Adrenal gland (tissue), 19 donors: ENCODE measurements at places on chromosomes 7 and 10. TPM values are rescaled to one million over a fixed set of nuclear protein-coding genes. Genes with fewer than 3 reads are reported as not detected.
A peak's percentile ranks its signal among the peaks of the same experiment; 100 is the strongest.

GRCh38 chr7:128783143-128783861, 7.7 kb upstream of the OPN1SW start:
- peak; percentile 43 for DNase-seq

GRCh38 chr7:106629516-106629915, 31.4 kb downstream of the CCDC71L start:
- no peak for DNase-seq

A1CF gene
- total RNA-seq: not detected

GRCh38 chr7:245574-246295, 44.2 kb upstream of the FOXL3 start:
- no peak for DNase-seq

VKORC1L1 gene
- 17.1 TPM for total RNA-seq

GRCh38 chr7:155930061-155930460, 117.8 kb upstream of the SHH start:
- DNase-seq: no peak

DENND11 gene
- 11.2 TPM for total RNA-seq

DNA sequence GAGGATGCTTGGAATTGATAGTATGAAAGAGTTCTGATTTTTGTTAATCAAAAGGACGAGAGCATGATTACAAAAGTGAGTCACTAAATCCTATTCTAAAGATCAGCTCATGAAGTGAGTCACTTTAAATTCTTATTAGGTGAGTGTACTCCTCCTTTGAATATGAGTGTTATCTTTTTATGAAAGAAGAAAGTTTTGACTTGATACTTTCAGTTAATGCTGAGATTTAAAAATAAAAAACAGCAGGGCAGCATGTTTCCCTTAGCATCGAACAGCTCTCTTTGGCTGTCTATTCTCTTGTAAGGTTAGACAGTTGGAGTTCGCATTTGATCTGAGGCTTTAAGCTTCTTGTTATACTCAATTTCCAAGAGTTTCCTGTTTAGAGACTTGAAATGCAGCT, 222.0 kb downstream of the TWIST1 start:
- DNase-seq: no peak

DNA sequence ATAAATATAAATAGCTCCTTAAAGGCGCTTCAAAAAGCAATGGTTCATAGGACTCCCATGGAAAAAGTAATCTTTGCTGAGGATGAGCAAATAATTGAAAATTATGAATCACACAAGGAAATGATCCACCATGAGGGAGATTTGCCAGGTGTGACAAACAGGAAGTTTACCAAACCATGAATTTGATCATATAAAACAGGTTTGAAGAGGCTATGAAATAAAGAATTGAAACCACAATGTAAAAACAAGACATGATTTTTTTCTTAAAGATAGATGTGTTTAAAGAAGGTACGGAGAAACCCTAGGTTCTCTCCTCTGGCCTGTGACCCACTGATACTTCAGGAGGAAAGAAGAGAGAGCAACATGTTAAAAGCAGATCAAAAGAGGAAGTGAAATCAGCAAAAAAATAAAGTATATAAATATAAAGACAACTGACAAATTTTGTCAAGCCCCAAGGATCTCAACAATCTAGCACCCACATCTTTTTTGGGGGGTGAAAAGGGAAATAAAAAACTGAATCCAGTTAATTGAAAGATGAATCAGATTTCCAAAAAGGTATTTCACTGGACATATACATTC, 111.3 kb upstream of the ASAH2 start:
- no peak for DNase-seq
